Upper lobe of left lung (tissue), 6 donors: ENCODE measurements at places on chromosomes 2 and 18. TPM values are rescaled to one million over a fixed set of nuclear protein-coding genes. Genes with fewer than 3 reads are reported as not detected.

- no peak overlapping the region for H3K27ac ChIP-seq
- no peaks in the 10 kb centered on the region for H3K36me3 ChIP-seq
- DNase-seq, result no peak
- peaks cover 8% of the 10 kb centered on the region for H3K4me1 ChIP-seq
Measured at GRCh38 chr2:235083822-235084221, 132.0 kb downstream of the SH3BP4 start.

Gene CIDEA
- not detected for total RNA-seq

GRCh38 chr18:68764016-68764415 is 33.9 kb upstream of the CCDC102B start:
- no peaks in the 10 kb centered on the region for H3K36me3 ChIP-seq
- DNase-seq, result no peak
- H3K27ac ChIP-seq, result no peak overlapping the region
- no peak overlapping the region for H3K4me3 ChIP-seq
- H3K4me1 ChIP-seq, result no peaks in the 10 kb centered on the region

Gene PSD4
- total RNA-seq, result 44.0 TPM

DNA sequence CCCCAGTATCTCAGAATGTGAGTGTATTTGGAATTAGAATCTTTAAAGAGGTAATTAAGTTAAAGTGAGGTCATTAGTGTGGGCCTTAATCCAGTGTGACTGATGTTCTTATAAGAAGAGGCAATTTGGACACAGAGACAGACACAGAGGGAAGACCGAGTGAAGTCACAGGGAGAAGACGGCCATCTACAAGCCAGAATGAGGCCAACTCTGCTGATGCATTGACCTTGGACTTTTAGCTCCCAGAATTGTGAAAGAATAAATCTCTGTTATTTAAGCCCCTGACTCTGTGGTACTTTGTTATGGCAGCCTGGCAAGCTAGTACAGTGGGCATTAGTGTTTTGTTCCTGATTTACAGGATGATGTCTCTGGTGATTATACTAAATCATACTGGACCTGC is 64.6 kb downstream of the LTBP1 start:
- no peaks in the 10 kb centered on the region for H3K4me1 ChIP-seq
- H3K4me3 ChIP-seq, result no peak overlapping the region
- DNase-seq, result no peak
- H3K27ac ChIP-seq, result no peak overlapping the region
- H3K27me3 ChIP-seq, result no peaks in the 10 kb centered on the region

DNA sequence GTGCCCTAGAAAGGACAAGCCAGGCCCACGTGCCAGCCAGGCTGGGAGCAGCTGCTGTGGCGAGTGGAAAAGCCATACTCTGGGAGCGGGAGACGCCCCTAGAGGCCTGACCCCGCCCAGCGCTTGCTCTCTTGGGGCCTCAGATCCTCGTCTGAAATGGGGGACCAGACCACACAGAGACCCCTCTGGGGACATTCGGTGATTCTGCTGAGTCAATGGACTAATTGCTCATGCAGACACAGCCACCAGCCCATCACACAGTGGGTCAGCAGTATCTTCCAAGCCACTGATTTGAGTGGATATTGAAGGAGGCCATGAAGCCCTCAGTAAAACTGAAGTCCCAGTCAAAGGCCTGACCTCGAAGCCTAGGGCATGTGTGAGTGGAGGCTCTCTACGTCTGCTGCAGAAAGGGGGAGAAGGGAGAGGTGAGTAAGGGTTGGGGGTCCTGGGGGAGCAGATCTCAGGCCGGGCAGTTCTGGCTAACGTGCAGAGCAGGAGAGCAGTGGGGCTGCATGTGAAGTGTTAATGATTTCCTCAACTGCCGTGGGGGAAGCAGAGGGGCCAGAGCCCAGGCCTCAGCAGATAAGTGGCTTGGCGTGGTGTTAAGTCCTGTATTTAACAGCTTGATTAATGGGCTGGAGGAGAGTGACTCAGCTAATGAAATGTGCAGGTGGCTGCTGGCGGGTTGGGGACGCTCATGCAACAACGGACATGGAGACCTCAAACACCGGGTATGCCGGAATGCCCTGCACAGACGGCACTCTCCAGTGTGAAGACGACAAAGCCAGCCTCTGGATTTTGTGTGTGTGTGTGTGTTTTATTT is 104.4 kb upstream of the TWIST2 start:
- no peak for DNase-seq
- H3K27ac ChIP-seq, result no peak overlapping the region
- H3K36me3 ChIP-seq, result no peaks in the 10 kb centered on the region
- no peak overlapping the region for H3K4me3 ChIP-seq
- H3K4me1 ChIP-seq, result no peaks in the 10 kb centered on the region

Gene CD302
- 36.7 TPM for total RNA-seq

DNA sequence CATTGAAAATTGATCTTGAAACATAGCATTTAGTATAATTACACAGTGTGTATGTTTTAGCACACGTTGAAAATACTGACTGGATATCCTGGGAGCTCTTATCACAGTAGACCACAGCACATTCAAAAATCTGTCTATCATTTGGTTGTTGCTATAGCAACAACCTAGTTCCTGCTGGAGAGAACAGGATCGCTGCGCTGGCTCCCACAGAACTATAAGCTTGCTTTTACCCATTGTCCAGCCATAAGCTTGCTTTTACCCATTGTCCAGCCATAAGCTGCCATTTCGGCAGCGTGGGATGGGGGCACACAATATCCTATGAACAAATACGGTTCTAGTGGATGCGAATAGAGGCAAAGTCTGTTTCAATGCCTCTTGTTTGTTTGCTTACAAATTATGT is 70.4 kb upstream of the ST6GAL2 start:
- H3K4me1 ChIP-seq, result no peaks in the 10 kb centered on the region
- H3K36me3 ChIP-seq, result no peaks in the 10 kb centered on the region

DNA sequence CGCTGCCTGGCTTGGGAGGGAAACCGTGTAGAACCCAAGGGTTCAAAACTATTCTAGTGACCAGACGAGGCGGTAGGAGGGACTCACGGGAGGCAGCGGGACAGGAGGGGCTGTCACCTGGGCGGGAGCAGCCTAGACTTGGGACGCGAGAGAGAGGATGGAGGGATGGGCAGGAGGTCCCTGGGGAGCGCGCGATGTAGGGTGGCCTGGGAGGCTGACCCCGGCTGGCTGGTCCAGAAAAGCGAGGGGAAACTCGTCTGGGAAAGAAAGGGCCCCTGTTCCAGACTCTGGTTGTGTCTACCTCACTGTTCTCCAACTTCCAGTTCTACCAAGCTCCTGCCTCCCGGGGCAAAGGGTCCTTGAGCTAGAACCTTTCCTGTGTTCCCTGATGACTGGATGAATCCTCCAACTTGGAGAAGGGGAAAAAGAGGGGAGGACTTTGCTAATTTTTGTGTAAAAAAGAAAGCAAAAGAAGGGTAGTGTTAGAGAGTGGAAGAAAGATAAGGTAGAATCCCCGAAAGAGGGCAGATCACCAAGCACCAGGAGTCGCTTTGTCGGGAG is 1.4 kb downstream of the DOK6 start:
- peak overlapping the region; percentile 15 for H3K27ac ChIP-seq
- peaks cover 12% of the 10 kb centered on the region for H3K4me1 ChIP-seq

- no peak overlapping the region for H3K4me3 ChIP-seq
- H3K4me1 ChIP-seq, result no peaks in the 10 kb centered on the region
- no peak overlapping the region for H3K27ac ChIP-seq
- H3K36me3 ChIP-seq, result no peaks in the 10 kb centered on the region
- H3K27me3 ChIP-seq, result no peaks in the 10 kb centered on the region
Measured at GRCh38 chr18:46402396-46402795, 254.6 kb downstream of the LOXHD1 start.

GRCh38 chr2:166090346-166090745 is 37.5 kb downstream of the SCN1A start:
- DNase-seq, result no peak
- H3K36me3 ChIP-seq, result no peaks in the 10 kb centered on the region
- H3K4me3 ChIP-seq, result no peak overlapping the region
- H3K27ac ChIP-seq, result no peak overlapping the region

Gene EPG5
- total RNA-seq, result 32.4 TPM

GRCh38 chr18:76451396-76452331 is 43.4 kb downstream of the ZNF516 start:
- peak overlapping the region; percentile 57 for H3K4me3 ChIP-seq
- peaks cover 46% of the 10 kb centered on the region for H3K4me1 ChIP-seq
- peak overlapping the region; percentile 82 for H3K27ac ChIP-seq
- peak; percentile 21 for DNase-seq
- no peaks in the 10 kb centered on the region for H3K27me3 ChIP-seq

DNA sequence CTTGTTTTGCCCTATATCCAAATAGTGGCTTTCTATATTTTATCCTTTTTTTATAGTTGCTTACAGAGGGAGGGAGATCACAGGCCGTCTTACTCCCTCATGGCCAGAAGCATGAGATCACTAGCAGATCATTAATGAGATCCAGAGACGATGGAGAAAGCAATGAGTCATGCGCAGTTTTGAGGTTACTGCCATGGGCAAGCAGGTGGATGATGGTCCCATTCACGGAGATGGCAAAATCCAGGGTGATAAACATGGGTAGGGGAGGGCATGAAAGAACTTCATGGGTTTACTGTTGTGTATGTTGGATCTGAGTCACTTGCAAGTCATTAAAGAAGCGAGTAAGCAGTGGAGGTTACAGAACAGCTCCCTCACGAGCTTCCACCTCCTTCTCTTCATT is 60.4 kb downstream of the C18orf63 start:
- H3K36me3 ChIP-seq, result no peaks in the 10 kb centered on the region
- no peaks in the 10 kb centered on the region for H3K27me3 ChIP-seq
- H3K4me3 ChIP-seq, result no peak overlapping the region
- H3K27ac ChIP-seq, result no peak overlapping the region

GRCh38 chr18:34126121-34126520 is 98.6 kb downstream of the NOL4 start:
- H3K27me3 ChIP-seq, result no peaks in the 10 kb centered on the region
- DNase-seq, result no peak
- no peak overlapping the region for H3K27ac ChIP-seq

Gene STPG4
- total RNA-seq, result 0.52 TPM

Gene MPP4
- total RNA-seq, result 0.15 TPM

- H3K27ac ChIP-seq, result no peak overlapping the region
- no peaks in the 10 kb centered on the region for H3K4me1 ChIP-seq
- DNase-seq, result no peak
- H3K4me3 ChIP-seq, result no peak overlapping the region
- no peaks in the 10 kb centered on the region for H3K27me3 ChIP-seq
Measured at GRCh38 chr18:46574743-46575115, 82.3 kb downstream of the LOXHD1 start.

Gene DSG1
- total RNA-seq, result not detected

GRCh38 chr2:205730701-205731582 is 48.6 kb downstream of the NRP2 start:
- no peak overlapping the region for H3K27ac ChIP-seq
- H3K4me3 ChIP-seq, result no peak overlapping the region
- H3K36me3 ChIP-seq, result peaks cover 46% of the 10 kb centered on the region
- no peak for DNase-seq
- H3K4me1 ChIP-seq, result peaks cover 9% of the 10 kb centered on the region

GRCh38 chr2:197141702-197142473 is 168.7 kb downstream of the ANKRD44 start:
- no peak overlapping the region for H3K4me3 ChIP-seq
- H3K27ac ChIP-seq, result no peak overlapping the region
- DNase-seq, result no peak
- H3K36me3 ChIP-seq, result no peaks in the 10 kb centered on the region
- no peaks in the 10 kb centered on the region for H3K27me3 ChIP-seq
- peaks cover 25% of the 10 kb centered on the region for H3K4me1 ChIP-seq

GRCh38 chr2:85788603-85789002 is 34.8 kb downstream of the ATOH8 start:
- H3K4me3 ChIP-seq, result no peak overlapping the region
- no peaks in the 10 kb centered on the region for H3K27me3 ChIP-seq
- DNase-seq, result no peak
- peaks cover 39% of the 10 kb centered on the region for H3K4me1 ChIP-seq
- H3K36me3 ChIP-seq, result peaks cover 78% of the 10 kb centered on the region
- H3K27ac ChIP-seq, result peak overlapping the region; percentile 11

DNA sequence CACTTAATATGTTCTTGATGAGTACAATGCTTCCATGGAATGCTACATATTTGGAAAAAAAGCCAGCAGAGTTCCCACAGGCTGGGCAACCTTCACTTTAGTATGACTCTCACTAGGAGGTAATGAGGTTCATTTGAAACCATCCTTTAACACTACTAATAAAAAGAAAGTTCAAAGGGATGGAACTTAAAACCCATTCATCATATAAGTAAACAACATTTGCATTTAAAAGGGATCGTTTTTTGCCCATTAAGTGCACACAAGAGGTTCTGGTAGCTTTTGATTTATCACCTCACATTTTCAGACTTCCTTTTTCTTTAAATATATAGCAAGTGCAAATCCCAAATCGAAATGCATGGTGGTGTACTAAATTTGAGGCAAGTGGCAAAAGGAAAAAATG is 270.8 kb upstream of the DCC start:
- no peaks in the 10 kb centered on the region for H3K4me1 ChIP-seq
- H3K27me3 ChIP-seq, result no peaks in the 10 kb centered on the region
- no peaks in the 10 kb centered on the region for H3K36me3 ChIP-seq
- no peak overlapping the region for H3K27ac ChIP-seq

Gene MAP3K19
- total RNA-seq, result 0.34 TPM

DNA sequence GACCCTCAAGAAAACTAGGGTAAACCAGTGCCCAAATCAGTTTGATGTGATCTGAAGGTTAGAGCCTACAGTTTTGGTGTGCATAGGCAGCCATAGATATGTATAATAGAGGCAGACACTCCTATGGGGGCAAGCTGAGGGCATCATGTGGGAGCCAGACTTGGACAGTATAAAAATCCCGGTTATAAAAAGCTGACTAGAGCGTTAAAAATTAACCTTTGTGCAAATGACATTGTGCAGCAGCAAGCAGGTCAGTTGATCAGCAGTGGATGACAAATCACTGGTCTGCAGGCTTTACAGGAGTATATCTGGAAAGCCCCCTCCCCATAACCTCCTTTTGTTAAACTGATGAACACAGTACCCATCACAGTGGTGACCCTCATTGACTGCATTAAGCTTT is 107.8 kb downstream of the CTNNA2 start:
- H3K36me3 ChIP-seq, result no peaks in the 10 kb centered on the region
- H3K4me1 ChIP-seq, result no peaks in the 10 kb centered on the region
- H3K4me3 ChIP-seq, result no peak overlapping the region
